Stimulated activated CD8-positive, alpha-beta memory T cell treated with anti-CD3 and anti-CD28 coated beads, Interleukin-7, amount 100 ng/mL, for 4 hours (primary cell): ENCODE measurements at places on chromosomes 5 and 9.

DNA sequence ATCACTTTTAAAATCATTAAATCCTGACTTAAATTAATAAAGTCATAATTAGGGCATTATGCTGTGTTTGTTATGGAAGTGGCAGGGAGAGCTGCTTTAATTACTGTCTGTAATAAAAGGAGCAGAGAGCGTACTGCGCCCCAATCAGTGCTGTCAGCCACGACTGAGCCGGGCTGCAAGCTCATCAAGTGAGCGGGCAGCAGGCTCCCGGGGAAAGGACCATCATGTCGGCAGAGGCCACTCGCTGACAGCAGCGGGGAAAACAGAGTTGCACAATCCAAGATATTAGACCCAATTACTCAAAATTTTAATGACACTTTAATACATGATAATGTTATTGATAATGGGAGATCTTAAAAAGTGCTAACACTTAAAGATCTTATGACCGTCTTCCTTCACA is 181.6 kb downstream of the AP3B1 start:
- no peak for DNase-seq

- no peak for DNase-seq
Observed at GRCh38 chr5:147415651-147416050, 94.2 kb downstream of the DPYSL3 start.

- DNase-seq, result no peak
Observed at GRCh38 chr9:1929134-1929533, 86.0 kb upstream of the SMARCA2 start.

DNA sequence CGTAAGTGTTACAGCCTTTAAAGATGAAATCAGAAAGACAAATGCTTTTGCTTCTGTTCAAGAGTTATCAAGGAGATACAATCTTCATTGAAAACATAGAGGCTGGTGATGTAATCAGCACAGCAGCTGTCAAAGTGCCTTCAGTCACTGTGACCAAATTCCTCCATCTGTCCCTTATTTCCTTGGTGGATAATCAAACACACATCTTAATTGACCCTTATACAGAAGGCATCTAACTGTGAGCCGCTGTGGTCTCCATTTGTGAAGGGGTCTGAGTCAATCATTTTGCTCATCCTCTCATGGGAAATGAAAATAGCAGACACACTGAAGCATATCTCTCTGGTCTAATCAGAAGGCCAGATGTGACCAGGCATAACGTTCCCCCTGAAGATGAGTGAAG is 130.1 kb upstream of the TLR4 start:
- DNase-seq, result no peak

GRCh38 chr9:85516455-85516854 is 225.3 kb downstream of the AGTPBP1 start:
- DNase-seq, result no peak

DNA sequence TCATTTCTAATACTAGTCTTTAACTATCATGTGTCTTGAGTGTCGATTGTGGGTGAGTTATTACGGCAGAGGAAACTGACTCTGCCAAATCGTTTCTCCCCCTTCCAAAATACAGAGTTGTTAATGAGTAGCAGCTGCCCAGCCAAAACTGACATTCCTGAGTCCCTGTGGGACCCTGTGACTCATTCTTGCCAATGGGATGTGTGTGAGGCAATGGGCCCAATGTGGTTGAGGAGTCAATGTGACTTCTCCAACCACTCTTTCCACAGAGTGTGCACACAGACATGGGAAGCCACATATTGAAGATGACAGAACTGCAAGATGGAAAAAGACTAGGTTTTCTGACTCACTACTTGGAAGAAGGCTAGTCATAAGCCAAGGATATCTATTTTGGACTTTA is 434.7 kb downstream of the DTWD2 start:
- no peak for DNase-seq

GRCh38 chr9:107673861-107674720 is 184.5 kb upstream of the KLF4 start:
- no peak for DNase-seq

GRCh38 chr9:79023134-79023580 is 548.6 kb upstream of the TLE4 start:
- no peak for DNase-seq

DNA sequence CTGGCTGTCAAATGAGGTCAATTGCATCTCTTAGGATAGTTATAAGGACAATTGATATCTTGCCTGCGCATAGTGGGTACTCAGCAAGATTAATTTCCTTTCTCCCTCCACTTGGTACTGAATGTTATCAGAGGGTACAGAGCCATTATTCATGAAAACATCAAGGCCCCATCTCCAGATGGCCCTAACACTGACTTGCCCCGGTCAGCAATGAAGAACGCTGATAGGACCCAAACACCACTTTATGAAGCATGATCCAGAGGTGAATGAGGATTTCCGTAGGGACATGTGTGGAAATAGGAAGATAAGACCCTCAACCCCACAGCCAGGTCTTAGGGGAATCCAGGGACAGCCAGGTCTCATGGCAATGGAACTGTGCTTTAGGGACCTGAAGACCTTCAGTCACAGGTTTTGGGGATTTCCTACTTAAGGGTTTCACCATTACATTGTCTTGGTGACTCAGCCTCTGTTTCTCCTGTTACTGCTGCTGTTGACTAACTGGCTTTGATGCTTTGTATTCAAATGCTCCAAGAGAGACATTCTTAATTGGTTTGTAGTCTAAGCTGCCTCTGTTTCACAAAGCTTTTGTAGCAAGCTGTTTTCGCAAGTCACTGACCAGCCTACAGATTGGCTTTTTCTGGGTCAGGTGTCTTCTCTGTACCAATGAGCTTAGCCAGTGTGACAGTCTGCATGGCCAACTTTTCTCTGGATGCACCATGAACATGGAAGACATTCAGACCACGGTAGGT is 35.3 kb upstream of the IQGAP2 start:
- no peak for DNase-seq

DNA sequence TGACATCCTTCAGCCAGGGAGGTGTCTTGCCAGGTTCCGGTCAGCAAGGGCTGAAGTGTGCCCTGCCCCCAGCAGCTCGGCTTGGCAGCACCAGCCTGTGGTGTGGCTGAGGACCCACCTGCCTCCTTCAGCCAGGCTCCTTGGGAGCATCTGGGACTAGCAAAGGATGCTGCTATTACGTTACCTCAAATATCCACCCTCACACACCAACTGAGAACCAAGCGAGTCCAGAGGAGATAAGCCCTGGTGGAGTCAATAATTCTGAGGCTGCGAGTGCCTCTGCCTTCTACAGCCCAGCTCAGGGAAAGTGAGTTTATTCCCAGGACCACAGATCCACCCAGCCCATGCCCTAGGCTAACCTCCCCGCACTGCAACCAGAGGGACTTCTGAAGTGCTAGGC is 57.1 kb upstream of the FSTL4 start:
- no peak for DNase-seq

- no peak for DNase-seq
Observed at GRCh38 chr5:161544350-161544765, 2.2 kb downstream of the GABRB2 start.

GRCh38 chr5:55225346-55225745 is 1.8 kb downstream of the MCIDAS start:
- no peak for DNase-seq

GRCh38 chr9:134597957-134598883 is 43.4 kb upstream of the COL5A1 start:
- DNase-seq, result no peak

DNA sequence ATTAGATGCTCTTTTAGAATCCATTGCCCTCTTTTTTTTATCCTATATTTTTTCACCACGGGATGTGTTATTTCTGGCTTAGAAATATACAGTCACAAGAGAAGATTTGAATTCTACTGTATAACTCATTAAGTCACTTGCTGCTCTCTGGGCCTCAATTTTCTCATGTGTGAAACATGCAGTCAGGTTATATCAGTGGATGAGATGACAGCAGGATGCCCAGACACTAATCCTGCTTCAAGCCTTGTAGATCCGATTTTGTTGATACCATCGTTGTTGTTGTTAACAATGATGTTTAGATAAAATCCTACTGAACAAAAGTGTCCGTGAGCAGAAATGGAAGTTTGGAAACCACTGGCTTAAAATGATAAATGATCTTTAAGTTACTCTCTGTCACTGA is 421.9 kb upstream of the DMAC1 start:
- no peak for DNase-seq

DNA sequence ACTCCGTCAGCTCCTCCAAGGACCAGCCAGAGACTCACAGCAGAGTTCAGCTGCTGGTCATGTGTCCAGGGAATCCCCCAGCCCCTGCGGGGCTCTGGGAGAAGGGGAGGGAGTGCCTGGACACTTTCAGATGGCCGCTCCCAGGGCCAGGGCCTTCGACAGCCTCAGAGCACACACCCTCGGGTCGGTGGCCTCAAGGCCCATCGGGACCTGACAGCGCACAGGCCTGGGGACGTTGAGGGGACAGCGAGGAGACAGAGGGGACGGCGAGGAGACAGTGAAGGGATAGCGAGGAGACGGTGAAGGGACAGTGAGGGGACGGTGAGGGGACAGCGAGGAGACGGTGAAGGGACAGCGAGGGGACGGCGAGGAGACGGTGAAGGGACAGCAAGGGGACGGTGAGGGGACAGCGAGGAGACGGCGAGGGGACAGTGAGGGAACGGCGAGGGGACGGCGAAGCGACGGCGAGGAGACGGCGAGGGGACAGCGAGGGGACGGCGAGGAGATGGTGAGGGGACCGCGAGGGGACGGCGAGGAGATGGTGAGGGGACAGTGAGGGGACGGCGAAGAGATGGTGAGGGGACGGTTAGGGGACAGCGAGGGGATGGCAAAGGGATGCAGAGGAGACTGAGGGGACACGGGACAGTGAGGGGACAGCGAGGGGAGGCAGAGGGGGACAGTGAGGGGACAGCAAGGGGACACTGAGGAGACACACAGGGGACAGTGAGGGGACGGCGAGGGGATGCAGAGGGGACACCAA is 47.3 kb downstream of the SLC12A7 start:
- DNase-seq, result no peak

DNA sequence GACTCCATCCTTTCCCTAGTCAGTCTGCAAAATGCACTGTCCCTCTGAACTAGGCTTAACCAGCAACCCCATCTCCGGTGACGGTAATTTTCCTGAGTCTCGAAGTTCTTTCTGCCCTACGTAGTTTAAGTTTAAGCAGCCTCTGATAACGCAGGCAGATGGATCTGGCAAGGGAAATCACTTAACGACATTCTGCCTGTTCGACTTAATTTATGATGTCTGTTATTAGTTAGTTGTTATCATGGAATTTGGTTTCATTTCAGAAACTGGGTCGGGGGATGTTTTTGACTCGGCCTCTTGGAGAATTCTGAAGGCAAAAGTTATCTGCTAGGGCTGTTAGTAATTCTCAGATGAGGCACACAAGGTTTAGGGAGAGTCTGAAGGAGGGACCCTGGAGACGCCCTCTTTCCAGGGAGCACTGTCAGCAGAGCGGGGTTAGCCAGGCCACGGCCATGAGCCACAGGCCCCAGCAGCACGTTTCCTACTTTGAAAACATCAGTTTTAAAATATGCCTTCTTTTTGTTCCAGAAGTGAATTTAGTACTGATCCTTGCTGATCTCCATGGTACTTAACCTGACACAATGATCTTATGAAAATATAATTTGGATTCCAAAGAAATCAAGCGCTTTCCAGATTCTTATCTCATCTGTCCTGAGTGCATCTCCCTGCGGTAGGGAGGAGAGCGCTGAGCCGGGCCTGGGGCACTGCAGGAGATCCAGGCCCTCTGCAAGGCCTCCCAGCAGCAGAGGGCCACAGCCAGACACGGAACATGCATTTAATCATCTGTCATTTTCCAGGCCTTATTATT is 171.0 kb upstream of the OTULINL start:
- DNase-seq, result no peak

DNA sequence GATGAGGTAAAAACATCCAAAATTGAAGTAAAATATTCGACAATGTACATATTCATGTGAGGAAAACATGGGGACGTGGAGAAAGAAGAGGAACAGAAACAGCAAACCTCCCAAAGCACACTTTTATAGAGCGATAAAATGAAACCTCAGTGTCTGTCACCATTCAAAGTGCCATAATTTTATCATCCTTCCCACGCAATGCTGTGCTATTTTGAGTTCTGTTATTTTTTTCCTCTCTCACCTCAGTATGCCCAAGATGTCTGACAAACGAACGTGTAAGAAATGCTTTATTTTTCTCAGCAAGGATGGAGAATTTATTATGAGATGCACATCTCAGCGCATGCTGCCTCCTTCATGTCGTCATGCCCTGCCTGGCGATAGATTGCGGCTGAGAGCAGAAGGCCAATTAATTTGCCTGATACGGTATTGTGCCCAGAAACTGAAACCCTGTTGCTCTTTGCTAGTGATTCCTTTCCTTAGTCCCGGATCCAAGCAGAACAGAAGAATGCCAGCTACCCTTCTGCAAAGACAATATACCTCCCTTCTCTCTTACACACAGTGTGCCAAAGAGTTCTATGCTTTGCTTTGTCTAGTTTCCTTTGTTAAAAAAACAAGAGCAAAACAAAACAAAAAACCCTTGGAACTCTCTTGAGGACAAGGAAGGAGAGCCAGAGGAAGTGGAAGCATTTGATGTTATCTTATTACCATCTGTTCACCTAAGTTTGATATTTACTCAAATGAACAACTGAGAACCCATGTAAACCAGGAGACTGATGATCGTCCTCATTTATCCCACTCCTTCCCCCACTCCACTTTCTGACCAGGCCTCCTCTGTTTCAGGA is 192.4 kb downstream of the SEMA6A start:
- DNase-seq, result no peak

DNA sequence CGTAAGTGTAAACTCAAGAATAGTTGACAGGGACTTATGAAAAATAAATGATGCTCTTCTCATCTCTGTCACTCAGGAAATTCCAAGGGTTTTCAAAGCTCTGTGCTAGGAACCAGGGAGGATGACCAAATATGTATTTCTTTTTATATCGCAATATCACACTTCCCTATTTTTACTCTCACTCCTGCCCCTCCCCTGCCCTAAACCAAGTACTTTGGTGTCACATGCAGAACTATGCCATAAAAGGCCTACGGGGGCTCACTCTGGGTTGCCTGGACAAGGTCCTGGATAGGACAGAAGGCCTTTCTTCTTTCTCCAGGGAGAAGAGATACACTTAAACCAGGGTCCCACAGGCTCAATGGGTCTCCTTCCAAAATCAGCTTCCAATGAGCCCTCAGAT is 8.3 kb upstream of the RETREG1 start:
- no peak for DNase-seq

DNA sequence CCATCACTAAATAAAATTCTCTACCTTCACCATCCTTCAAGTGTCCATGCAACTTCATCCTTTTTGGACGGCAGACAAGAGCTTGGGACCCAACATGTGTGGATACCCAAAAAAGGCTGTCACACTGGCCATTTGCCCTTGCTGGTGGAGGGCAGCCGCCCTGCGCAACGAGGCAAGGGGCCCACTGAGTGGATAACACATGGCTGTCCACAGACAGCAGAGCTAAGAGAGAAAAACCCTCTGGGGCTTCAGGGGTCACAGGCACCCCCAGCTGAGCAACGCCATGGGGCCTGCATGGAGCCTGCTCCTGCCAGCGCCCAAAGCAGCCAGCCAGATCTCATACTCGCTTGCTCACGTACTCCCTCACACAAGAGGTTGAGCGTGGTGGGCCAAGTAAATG is 205.9 kb upstream of the NREP start:
- DNase-seq, result no peak

GRCh38 chr9:134637696-134638501 is 3.7 kb upstream of the COL5A1 start:
- DNase-seq, result no peak
